Urothelium cell line (cell line): ENCODE measurements at places on chromosomes 2 and 18.

GRCh38 chr2:171146633-171147032 is 14.1 kb downstream of the TLK1 start:
- DNase-seq = no peak

GRCh38 chr2:215436705-215437565 is 1.1 kb upstream of the FN1 start:
- peak; percentile 35 for DNase-seq

GRCh38 chr18:53541924-53542323 is 682.5 kb downstream of the MBD2 start:
- DNase-seq = peak; percentile 2

GRCh38 chr2:120538691-120539423 is 192.9 kb downstream of the INHBB start:
- DNase-seq = no peak

DNA sequence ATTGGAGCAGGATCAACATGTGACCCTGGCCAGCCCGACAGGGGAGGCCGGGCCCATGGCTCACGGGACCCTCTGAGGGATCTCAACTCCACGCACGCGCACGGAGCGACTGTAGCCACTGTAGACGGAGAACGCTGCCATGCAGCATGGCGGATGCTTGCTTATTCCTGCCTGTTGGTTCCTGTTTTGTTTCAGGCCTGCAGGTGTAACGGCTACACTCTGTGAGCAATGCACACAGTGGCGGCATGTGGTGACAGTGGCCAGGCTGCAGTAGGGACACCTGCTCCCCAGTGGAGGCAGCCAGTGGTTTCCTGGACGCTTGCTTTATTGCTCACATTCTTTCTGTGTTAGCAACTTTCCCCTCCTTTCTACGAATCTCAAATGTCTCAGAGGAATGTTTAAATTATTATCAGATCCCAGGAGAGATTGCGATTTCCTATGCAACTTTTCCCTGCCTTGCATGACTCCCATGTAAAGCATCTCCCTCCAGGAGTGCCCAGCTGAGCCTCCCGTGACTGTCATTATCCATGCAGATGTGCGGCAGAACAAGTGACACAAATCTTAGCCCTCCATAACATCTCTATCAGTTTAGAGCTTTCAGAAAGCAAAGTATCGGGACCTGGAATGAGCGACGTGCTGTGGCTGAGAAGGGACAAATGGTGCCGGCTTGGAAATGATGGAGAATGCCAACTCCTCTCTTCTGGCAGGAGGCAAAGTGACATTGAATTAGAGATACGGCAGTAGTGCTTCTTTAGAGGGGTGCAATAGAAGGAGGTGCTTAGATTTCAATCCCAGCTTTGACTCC is 209.7 kb downstream of the ASB1 start:
- DNase-seq = peak; percentile 14

DNA sequence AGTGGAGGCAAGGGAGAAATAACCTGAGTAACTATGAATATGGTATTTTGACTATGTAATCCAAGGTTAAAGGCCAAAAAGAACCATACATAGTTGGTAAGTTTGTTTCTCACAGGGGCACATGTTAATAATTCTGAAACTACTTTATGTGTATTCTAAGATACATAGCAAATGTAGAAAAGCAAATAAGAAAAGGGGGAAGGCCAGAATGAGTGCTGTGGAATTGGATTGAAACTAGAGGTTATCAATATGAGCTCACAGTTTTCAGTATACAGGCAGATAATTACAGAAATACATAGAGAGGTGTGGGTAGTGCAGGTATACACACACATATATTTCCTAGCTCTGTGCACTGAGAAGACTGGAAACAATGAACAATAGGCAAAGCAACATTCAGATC is 13.7 kb downstream of the INO80C start:
- DNase-seq = no peak

DNA sequence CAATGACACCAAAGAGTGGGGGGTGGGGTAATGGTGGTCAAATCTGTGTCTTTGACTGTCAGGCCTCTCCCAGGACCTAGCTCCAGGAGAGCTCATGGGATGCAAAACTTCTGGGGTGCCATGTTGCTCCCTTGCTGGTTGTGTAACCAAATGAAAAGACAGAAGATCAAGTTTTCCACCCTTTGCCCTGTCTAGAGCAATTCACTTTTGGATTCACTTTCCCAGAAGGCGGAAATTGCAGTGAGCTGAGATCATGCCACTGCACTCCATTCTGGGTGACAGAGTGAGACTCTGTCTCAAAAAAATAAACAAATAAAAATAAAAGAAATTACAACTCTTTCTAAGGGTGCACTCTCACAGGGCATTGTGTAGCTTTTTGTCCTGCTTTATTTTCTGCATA is 34.9 kb upstream of the PLA2R1 start:
- DNase-seq = no peak

DNA sequence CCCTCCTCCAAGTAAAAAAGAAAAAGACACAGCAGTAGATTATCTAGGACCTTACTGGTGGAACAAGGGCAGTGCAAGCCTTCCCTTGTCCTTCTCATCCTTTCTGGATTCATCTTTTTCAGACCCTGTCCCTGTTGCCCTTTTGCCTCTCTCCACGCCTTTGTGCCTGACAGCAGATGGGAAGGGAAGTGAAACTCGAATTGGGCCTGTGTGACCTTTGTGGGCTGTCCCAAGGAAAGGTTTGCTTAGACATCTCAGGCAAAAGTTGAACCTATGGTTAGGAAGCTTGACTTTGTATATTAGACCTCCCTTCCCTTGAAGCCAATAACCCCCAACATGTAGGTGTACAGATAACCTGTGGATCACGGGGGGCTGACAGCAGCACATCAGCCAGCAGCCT is 185.3 kb downstream of the PRKCE start:
- DNase-seq = no peak

GRCh38 chr2:232384466-232384865 is 5.9 kb downstream of the ALPP start:
- no peak for DNase-seq

DNA sequence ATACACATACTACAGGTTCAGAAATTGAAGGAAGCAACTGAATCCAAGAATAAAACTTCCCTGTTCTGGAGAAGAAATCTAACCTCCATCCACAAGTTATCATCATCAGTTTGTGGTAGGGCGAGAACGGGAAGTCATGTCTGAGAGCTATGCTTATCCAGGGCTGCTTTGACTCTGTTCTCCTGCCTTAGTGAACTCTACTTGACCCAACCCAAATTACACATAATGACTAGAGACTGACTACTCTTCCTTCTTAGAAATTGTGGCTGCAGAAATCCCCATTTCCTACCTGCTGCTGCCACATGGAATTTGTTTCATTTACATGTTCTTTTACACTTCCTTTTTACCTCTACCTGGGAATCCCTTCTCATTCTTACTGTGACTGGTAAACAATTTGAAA is 1102.6 kb upstream of the PIK3C3 start:
- no peak for DNase-seq

DNA sequence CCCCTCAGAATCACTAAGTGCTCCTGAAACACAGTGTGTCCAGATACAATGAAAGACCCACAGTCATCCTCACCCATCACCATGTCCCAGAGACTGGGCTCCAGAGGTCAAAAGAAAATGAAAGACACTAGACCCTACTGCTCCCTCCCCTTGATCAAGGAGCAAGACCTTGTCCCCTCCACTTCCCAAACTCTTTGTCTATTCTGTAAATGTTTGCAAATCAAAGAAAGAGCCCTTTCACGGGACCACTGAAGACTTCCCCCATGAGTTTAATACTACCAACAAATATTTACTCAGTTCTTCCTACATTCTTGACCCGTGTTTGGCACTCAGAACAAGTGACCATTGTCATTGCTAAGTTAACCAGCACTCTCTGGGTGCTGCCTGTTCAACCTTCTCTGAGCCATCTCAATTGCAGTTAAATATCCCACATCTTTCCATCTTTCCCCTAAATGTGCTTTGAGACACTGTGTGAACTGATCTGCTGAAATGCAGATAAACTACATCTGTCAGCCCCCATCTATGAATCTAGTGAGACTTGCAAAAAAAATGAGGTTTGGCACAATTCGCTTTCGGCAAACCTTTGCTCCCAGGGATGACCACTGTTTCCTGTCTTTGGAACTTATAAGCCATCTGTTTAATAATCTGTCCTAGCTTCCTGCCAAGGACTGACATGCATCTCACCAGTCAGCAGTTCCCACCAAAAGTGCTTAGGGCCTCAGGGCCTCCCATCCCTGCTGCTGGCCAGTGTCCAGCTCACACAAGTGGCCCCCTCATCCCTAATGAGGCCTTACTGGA is 170.3 kb downstream of the GFPT1 start:
- no peak for DNase-seq

DNA sequence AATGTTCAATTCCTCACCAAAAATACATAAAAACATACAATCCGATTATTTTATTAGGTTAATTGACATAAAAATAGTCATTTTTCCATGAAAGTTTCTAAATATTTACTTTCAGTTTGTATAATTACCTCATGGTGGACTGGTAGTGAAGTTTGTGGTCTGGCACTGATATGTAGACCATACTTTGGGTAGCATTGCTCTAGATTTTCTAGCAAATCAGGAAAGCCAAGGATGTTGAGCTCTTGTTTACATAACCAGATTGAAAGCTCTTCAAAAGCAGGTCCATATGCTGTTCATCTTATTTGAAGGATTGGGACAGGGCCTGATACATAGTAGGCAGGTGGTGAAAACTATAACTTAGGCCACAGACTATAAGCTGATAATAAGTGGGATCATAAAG is 61.8 kb downstream of the COMMD1 start:
- DNase-seq = no peak

DNA sequence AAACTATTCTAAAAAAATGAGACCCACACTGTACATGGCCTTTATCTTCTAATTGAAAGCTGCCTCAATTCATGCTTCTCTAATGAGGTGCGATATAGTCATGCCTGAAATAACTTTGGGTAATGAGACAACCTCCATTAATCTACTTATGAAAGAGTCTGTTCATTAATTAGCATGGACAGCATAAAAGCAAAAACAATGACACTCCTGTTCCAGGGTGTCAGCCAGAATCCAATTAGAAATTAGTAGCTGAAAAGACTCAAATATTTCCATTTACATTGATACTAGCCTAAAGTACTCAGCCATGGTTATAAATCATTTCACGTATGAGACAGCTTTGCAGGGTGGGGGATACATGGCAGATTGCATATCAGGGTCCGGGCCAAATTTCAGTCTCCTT is 288.7 kb downstream of the AKAIN1 start:
- no peak for DNase-seq

- DNase-seq = peak; percentile 24
Measured at GRCh38 chr2:151827564-151828142, 568 bp downstream of the ARL5A start.

- no peak for DNase-seq
Measured at GRCh38 chr18:26435415-26436095, 112.8 kb downstream of the KCTD1 start.

- DNase-seq = no peak
Measured at GRCh38 chr2:37894047-37894446, 31.0 kb upstream of the RMDN2 start.

- DNase-seq = no peak
Measured at GRCh38 chr18:32328379-32328778, 138.5 kb downstream of the MEP1B start.

GRCh38 chr2:237590272-237591140 is at the start of gene RAB17:
TSS of gene RAB17 (minus strand) at chr2:237590734. CDS start at chr2:237586154, 4,580 bp downstream.
- DNase-seq = peak; percentile 54

- DNase-seq = peak; percentile 60
Measured at GRCh38 chr18:62621546-62621945, 93.8 kb upstream of the PHLPP1 start.

DNA sequence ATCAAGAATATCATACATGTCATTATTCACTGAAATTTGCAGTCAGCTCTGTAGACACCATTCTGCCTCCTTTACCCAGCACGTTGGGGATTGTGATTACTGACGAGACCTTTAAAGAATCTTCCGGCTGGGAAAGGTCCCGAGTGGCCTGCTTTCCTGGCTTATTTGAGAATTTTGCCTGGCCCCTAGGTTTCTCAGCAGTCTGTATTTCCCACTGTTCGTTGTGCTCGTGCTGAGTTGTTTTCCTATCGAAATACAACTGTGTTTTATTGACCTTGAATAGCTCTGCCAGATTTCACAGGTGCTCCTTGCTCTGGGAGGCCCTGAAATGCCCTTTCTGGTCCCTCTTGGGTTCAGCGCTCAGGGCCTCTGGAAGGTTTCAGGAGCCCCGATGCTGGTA is 94.9 kb downstream of the AGAP1 start:
- DNase-seq = no peak

- DNase-seq = no peak
Measured at GRCh38 chr2:210224591-210224940, 681 bp downstream of the ACADL start.

DNA sequence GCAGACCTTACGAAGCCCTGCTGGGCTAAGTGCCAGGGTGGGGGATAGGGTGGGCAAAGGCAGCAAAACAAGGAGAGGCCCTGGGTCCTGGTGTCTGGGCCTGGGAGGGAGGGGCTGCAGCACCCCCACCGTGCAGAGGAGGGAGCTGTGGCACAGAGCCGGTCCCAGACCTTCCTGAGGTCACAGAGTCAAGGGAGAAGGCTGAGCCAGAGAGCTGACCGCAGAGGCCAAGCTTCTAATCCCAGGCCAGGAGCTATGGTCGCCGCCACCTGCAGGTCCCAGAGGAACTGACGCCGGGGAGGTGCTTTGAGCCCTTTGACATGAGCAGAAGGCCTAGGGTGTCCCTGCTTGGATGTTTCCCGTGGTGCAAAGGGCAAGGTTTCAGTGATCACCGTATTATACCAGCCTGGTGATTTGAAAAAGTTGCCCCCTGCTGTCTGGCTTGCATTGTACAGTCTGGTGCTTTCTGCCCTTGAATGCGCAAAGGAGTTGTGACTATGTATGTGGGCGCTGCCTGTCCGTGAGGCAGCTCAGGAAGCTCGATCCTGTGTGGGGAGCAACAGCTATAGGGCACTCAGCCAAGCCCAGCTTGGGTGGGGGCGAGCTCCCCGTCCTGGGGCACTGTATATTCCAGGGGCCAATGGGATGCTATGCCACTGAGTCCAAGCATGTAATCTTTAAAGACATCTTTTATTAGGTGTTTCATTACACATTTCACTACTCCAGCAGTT is 44.3 kb downstream of the EDAR start:
- no peak for DNase-seq

- DNase-seq = no peak
Measured at GRCh38 chr2:197920088-197920487, 115.7 kb downstream of the PLCL1 start.

DNA sequence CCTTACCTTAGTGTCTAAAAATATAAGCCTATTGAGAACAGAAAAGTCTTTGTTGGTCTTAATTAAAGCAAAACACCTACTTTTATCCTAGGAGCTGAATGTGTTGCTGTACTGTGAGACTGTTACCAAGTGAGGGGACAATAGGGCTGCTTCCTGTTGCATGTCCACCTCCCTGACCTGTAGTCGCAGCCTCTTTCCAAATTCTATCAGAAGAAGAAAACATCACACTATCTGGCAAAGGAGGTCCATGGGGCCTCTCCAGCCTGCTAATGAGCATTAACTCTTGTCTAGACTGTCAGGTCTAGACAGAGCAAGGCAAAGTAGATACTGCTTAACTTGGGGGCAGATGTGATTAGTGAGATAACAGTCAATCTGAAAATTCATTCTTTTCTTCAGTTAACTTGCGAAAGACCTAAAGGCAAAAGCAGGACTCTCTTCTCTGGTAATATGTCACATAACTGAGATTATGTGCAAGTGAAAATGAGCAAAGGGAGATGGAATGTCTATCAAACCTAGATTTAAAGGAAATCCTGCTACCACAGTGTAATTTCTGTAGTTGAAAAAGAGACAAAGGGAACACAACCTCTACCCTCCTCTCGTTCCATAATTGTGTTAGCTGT is 66.9 kb downstream of the CDH20 start:
- no peak for DNase-seq

GRCh38 chr2:18885457-18885856 is 296.1 kb upstream of the NT5C1B start:
- no peak for DNase-seq

GRCh38 chr2:26630669-26631360 is 10.4 kb downstream of the CIB4 start:
- peak; percentile 91 for DNase-seq
